Non-pigmented ciliary epithelial cell (primary cell): ENCODE measurements at places on chromosomes 3 and 15.
A peak's percentile ranks its signal among the peaks of the same experiment; 100 is the strongest.

DNA sequence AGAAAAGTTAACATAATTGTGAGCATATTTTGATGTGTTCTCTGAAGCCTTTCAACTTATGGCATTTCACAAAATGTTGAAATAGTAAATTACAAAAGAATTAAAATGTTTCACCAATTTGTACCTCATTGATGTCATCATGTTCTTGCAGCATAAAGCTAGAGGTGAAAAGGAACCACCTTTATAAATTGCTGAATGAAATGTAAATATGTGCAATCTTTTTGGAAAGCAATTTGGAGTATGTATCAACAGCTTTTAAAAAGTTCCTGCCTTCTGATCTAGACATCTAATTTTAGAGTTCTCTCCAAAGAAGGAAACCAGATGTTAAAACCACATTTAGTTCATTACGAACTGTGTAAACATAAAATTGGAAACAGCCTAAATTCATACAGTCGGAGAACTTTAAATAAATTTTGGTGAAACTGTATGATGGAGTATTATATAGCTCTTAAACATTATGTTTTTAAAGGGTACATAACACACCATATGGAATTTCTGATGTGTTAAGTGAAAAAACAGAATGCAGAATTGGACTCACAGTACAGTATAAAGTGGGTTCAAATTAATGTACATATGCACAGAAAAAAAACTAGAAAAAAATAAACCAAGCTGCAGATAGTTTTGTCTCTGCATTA, 311.2 kb upstream of the NAALADL2 start:
- DNase-seq = no peak

DNA sequence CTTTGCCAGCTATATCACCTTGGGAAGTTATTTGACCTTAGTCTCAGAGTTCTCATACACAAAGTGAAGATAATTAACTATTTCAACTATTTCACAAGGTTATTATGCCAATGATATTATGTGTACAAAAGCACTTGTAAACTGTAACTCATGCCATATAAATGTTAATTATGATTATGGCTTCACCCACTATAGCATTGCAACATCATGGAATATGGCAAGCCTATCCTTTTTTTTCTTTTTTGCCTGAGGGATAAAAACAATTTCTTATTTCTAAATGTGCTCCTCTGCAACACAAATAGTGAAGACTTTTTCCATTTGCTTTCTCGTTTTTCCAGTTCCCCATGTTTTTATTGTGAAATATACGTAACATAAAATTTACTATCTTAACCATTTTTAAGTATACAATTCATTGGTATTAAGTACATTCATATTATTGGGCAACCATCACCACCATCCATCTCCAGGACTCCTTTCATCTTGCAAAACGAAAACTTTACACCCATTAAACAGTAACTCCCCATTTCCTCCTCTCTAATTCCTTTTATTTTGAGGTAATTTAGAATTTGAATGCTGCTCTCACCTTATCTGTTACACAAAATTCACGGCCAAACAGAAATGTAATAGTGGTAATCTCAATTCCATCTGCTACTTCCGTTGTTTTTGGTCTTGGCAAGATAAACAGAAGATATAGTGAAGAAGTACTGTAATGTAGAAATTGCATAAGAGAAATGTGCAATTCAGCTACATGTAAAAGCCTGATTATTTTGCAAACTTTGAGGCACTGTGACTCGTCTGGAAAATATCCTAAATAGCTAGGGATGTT, 46.3 kb downstream of the NANOGP8 start:
- peak; percentile 41 for DNase-seq

DNA sequence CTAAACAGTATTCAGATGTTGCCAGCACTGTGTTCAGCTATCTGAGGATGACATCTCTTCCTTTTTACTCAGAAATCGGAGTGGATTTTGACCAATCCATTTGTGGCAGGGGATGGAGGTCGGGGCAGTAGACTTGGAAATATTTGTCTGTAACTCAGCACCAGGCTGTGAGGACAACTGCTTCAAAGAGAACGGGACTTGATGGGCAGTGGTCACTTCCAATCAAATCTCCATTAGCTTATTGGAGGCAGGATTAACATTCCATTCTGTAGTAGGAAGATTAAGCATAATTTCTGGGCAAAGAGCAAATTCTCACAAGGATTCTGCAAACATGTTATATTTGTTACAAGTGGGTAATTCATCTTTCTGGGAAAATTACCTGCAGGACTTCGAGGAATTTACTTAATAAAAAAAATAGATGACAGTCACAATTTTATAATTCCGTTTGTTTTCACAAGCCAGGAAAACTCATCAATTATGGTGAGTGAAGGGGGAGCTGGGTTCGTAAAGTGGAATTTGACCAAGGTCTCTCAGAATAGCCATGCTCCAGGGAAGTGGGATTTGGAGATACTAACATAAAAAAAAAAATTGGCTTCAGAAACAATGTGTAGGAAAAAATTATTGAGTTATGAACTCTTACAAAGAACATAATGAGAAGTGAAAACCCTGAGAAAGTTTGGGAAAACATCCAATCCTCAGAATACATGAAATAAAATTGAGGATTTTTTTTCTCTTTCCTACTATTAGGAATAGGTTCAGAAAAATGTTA, 18.1 kb downstream of the CRABP1 start:
- no peak for DNase-seq

DNA sequence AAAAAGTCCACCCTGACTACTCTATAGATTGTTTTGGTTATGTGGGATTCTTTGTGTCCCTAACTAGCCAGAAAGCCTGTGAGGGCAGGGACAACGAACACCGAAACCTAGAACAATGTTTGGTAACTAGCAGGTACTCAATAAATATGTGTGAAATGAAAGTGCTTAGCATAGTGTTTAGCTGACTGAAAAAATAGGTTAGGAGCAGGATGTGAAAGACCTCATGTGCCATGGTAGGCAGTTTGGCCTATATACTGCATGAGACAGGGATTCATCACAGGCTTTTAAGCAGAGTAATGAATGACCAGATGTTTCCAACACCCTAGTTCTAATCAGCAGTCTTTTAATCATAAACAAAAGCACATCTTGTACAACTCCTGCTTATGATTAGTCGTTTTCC, 64.2 kb downstream of the MYO5A start:
- no peak for DNase-seq

DNA sequence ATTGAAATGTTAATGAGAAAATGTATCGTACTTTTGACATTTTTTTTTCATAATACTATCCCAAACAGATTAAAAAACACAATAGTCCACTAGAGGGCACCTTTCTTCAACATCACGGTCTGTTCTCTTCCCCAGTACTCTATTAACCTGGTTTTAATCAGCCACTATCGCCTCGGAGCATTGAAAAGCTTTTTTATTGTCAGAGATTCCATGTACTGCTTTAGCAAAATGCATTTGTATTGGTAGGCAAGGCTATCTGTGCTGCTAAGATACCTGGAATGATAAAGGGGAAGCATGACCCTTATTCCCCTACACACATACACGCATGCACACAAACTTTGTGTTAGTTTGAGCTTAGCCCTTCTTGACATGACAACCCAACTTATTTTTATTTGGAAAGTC, 160.1 kb upstream of the IL12A start:
- DNase-seq = no peak

GRCh38 chr15:89362203-89363101, 27.8 kb upstream of the POLG start:
- DNase-seq = no peak

DNA sequence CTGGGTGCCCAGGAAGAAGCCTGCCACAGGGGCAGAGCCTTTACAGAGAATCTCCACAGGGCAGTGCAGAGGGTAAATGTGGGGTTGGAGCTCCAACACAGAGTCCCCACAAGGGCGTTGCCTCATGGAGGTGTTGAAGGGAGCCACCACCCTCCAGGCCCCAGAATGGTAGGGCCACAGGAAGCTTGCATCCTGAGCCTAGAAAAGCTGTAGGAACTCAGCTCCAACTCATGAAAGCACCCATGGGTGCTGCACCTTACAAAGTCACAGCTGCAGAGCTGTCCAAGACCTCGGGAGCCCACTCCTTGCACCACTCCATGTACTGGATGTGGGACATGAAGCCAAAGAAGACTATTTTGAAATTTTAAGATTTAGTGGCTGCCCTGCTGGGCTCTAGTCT, 73.3 kb upstream of the KCNH8 start:
- no peak for DNase-seq

DNA sequence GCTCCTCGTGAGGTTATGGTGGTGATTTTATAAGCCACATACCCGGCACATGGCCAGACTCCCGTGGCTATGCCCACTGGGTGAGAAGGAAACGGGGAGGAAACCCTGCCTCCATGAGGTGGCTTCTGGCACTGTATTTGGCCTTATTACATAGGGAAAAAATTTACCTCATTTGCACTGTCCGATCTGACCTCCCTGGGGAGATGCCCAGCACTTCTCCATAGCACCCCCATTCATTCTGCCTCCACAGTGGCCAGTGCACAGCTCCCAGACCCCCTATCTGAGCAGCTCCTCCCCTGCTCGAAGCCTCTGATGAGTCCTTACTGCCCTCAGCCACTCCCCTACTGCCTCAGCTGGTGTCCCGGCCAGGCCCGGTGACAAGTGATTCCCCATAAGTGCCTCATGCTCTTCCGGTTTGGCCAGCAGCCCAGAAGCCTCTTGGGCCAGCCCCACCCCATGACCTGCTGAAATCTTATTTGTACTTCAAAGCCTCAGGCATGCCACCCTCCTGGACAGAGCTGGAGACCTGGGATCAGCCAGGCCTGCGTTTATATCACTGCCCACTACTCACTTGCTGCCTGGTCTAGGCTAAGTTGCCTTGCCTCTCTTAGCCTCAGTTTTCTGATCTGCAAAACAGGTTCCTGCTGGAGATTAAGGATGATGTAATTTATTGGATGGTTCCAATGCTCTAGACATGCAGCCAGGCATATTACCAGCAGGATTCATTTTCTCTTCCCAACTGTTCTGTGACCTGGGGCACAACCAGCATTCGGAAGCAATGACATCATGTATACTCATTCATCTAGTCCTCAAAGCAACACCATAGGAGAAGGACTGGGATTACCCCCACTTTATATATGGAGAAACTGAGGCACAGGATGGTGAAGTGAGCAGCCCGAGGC, 30.6 kb upstream of the SLC6A6 start:
- DNase-seq = peak; percentile 15

GRCh38 chr15:71753346-71753745, 57.0 kb upstream of the NR2E3 start:
- no peak for DNase-seq

- no peak for DNase-seq
Observed at GRCh38 chr15:47998619-47999019, 122.2 kb upstream of the SLC24A5 start.

DNA sequence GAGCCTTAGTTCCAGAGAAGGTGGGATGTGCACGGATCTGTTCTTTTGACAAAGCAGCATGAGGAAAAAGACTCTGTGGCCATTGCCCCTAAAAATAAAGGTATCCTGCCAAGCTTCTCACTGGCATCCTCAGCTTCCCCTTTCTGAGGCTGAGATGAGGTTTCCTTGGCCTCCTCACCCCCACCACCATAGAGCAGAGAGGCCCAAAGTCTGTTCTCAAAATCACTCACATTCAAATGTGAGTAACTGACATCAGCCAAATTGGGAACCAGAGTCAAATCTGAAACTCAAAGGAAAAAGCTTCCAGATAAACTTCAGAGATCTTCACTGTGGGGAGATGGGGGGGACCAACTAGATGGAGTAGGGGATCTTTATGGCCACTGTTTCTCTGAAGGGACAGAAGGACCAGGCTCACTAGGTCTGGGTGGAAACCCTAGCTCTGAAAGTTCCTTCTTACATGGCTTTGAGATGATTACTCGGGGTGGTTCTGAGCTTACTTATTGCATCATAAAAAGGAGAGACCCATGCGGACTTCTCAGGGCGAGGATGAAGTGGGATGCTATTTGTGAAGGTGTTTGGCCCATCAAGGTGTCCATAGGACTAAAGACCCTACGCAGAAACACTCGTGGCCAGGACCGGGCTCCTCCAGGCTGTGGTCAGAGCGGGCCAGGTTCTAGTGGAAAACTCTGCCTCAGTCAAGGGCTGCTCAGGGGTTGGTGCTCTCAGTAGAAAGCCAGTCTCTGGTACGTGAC, 61.5 kb upstream of the MEF2A start:
- DNase-seq = no peak

- no peak for DNase-seq
Observed at GRCh38 chr15:41474436-41474835, 19.2 kb upstream of the ITPKA start.

DNA sequence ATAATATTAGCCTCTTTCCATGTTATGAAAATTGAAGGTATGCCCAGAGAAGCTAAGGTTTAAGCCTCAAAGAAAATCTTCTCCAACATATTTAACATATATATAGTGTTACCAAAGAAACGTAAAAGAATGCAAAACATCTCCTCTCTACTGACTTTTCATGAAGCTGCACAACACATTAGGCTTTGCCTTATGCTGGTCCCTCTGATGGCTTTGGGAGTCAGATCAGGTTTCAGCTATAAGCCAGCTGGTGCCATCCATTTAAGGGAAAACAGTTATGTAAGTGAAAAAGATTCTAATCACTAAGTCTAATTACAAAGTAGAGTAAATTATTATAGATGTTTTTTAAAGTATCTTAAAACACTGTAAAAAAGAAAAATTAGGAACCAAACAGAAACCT, 410.5 kb downstream of the LSAMP start:
- no peak for DNase-seq

DNA sequence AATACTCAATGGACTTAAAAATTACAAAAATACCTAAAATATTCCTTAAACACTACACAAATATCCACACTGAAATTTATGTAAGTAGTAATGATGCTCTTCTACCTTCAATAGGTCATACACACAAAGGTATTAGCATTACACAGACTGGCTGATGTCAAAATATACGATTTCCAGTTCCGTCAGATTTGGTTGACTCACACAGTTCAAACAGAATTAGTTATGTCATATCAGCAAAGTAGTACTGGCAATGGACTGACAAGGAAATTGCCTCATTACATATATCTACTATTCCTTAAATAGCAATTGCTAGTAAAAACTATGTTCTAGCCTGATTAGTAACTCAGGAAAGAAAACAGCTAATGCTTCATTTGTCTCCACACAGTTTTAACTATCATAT, 70.8 kb downstream of the ADAM10 start:
- no peak for DNase-seq

GRCh38 chr3:167837466-167837865, 101.9 kb downstream of the SERPINI1 start:
- DNase-seq = no peak

DNA sequence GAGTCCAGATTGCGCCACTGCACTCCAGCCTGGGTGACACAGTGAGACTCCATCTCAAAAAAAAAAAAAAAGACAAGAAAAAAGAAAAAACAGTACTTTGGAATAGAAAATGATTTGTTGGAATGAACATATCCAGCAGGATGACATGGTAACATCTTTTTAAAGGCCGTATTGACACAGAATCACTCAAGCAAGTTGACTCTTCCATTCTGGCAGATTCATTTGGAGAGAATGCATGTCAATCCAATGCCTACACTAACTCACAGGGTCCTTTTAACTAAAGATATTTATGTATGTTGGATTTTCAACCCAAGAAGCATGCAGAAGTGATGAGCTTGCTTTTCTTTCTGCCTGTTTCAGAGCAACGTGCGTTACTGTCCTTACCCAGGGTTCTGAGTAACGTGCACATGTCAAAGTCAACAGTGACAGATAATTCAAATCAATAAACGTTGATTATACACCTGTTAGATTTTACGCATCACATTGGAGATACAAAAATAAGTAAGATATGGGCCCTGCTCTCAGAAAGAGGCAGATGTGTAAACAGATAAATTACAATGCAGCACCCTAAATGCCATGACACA, 77.1 kb upstream of the FNDC3B start:
- no peak for DNase-seq

GRCh38 chr15:74027688-74028087, 33.2 kb downstream of the PML start:
- DNase-seq = no peak
